Transverse colon (tissue), 4 donors: ENCODE measurements at places on chromosomes 1 and 21. TPM values are rescaled to one million over a fixed set of nuclear protein-coding genes. Genes with fewer than 3 reads are reported as not detected.

The PTGS2 gene
- 28.3 TPM for total RNA-seq

The GSTM2 gene
- 58.7 TPM for total RNA-seq

The RASSF5 gene
- 4.6 TPM for total RNA-seq

The DNASE2B gene
- 0.64 TPM for total RNA-seq

The UMODL1 gene
- not detected for total RNA-seq

The TMEM9 gene
- total RNA-seq = 30.9 TPM

The ETV3L gene
- total RNA-seq = not detected

The CYP4Z1 gene
- 1.9 TPM for total RNA-seq

The HTR6 gene
- total RNA-seq = not detected

The MX2 gene
- 16.9 TPM for total RNA-seq

The SYTL1 gene
- 7.0 TPM for total RNA-seq

The HMCN1 gene
- total RNA-seq = 2.5 TPM

The FCER1A gene
- total RNA-seq = 0.95 TPM

The MAP1LC3C gene
- total RNA-seq = 1.1 TPM

The GABRD gene
- not detected for total RNA-seq

The FAM163A gene
- total RNA-seq = 0.60 TPM

The DNM3 gene
- 3.3 TPM for total RNA-seq

The ZMYND12 gene
- 8.7 TPM for total RNA-seq

The EFNA1 gene
- 18.5 TPM for total RNA-seq

The CRB1 gene
- 2.8 TPM for total RNA-seq

The CFAP141 gene
- not detected for total RNA-seq

The SUSD4 gene
- 1.2 TPM for total RNA-seq

The SPATA1 gene
- total RNA-seq = 0.14 TPM

The HIPK1 gene
- total RNA-seq = 52.3 TPM

The DIO1 gene
- not detected for total RNA-seq

The TIAM1 gene
- 4.9 TPM for total RNA-seq

The COL9A2 gene
- 43.0 TPM for total RNA-seq

The CADM3 gene
- total RNA-seq = 5.2 TPM

The CCDC30 gene
- total RNA-seq = 3.7 TPM

The FAM72A gene
- not detected for total RNA-seq

The TSSK3 gene
- 1.3 TPM for total RNA-seq

The RGS8 gene
- total RNA-seq = 2.2 TPM

The FMN2 gene
- 7.5 TPM for total RNA-seq

The GCSAML gene
- 0.20 TPM for total RNA-seq

The CFHR1 gene
- not detected for total RNA-seq

The IL10RB gene
- 66.5 TPM for total RNA-seq

The CFHR5 gene
- not detected for total RNA-seq

The TLCD4 gene
- 26.2 TPM for total RNA-seq

The LORICRIN gene
- not detected for total RNA-seq

The FAM131C gene
- 1.2 TPM for total RNA-seq

The RPL11 gene
- total RNA-seq = 580 TPM

The TAF13 gene
- 33.0 TPM for total RNA-seq

The RNF223 gene
- total RNA-seq = 6.8 TPM

The CSF3R gene
- total RNA-seq = 3.8 TPM

The TMEM61 gene
- total RNA-seq = 24.8 TPM

The TMEM201 gene
- total RNA-seq = 5.9 TPM

The NEGR1 gene
- total RNA-seq = 8.3 TPM
